NCI-H2029 treated with DMSO at 0.1 percent for 48 hours (cell line): ENCODE measurements at places on chromosomes 7 and 10.

DNA sequence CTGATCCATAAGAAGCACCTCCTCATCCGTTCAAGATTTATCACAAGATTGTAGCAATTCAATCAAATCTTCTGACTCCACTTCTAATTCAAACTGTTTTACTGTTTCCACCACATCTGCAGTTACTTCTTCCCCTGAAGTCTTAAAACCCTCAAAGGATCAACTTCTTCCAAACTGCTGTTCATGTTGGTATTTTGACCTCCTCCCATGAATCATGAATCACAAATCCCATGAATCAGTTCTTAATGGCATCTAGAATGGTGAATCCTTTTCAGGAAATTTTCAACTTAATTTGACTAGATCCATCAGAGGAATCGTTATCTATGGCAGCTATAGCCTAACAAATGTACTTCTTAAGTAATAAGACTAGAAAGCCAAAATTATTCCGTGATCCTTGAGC lies 122.3 kb downstream of the IMMP2L start:
- DNase-seq = no peak

DNA sequence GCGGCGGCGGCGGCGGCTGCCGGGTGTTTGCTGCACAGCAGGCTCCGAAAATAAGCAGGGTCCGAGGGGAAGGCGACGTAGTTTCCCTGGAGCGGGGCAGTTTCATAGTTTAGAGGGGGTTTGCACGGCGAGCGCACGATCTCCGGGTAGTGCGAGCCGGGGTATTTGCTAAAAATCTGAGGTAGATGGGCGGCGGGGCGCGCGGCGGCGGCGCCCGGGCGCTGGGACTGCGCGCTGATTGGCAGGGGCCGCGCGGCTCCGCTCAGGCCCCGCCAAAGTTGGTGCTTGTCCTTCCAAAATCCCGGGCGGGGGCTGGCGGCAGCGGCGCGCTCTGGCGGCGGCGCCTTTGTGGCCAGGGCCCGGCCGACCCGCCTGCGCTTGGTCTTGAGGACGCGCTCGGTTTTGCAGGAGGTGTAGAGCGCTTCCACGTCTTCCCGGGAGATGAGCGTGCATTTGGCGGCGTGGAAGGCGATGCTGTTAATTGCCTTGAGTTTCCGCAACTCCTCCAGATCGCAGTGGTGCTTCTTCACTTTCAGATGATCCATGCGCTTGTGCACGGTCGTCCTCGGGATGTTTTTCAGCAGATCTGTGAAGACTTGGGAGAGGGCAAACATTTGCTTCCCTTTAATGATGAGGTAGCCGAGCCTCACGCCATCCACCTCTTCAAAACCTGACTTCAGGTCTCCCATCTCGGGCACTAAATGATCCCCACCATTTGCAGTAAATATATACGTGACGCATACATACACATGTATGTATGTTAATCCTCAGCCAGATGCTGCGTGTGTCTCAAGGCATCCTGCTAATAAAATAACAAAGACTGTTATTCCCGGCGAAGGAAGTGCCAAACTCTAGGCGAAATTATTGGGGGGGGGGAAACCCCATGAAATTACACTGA lies 8.1 kb downstream of the SKIDA1 start:
- no peak for DNase-seq

DNA sequence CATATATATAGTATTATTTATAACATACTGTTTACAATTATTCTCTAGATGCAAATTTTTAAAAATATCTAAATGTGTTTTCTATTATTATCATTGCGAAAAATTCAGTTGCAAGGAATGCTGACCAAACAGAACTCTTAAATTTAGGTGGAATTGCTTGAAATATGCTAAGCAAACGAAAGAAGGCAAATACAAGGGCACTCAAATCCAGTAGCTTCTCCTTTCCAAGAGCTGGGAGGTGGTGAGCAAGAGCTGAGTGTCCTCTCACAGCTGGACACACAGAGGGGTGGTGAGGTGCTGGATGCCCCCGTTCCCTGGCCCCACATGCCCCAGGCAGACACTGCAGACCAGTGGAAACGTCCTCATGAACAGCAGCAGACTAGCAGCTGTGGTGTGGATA lies 166.0 kb downstream of the TAX1BP1 start:
- DNase-seq = no peak

DNA sequence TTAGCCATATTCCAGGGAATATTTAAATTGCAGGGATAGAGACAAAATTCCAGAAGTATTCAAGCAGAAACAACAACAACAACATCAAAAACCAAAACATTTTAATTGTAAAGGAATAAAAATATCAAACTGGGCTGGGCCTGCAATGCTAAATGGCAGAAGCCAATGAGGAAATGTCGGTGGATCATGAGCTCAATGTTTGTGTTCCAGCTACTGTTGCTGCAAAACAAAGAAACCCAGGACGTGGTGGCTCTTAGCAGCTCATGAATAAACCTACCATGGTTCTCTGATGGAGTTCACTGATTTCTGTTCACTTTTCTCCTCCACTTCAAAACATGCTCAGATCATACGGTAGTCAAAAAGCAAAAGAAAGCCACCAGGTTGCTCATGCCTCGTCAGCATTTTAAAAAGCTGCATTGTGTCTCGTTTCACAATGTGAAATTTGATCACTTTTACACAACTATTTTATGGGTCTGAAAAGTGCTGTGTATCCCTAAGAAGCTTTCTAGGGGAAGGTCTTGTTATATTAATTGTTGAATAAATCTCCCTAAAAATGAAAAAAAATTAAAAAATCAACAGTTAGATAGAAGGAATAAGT lies 54.0 kb downstream of the ASNS start:
- DNase-seq = peak; percentile 65

DNA sequence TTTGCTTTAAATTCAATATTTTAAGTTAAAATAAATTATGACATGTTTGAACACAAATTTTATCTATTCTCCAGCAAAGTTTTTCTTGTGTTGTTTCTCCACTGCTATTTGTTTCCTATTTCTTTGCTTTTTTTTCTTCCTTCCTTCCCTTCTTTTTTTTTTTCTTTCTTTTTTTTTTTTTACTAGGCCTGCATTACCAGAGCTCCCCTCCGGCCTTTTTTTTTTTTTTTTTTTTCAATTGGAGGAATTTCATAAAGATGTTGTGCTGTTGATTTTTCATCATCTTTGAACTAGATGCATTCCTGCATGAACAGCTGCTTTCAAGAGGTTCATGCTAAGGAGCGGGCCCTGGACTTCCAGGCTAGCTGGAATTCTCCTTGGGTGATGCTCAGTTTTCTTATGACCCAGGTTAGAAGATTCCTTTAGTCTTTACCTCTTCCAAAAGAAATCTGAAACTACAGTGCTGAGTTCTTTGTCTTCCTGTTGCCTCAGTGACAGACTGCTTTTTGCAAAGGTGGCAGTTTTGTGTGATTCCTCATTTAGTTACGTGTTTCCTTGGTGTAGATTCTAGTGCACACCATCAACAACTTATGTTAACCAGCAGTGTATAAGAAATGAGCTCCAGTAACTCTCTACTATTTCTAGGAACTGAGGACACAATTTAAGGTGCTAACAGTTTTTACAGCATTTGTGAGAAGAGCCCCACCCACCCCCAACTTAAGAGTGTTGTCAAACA lies 4.8 kb upstream of the CAMK1D start:
- DNase-seq = no peak

- DNase-seq = no peak
Measured at GRCh38 chr7:146636581-146636980, 520.0 kb downstream of the CNTNAP2 start.

DNA sequence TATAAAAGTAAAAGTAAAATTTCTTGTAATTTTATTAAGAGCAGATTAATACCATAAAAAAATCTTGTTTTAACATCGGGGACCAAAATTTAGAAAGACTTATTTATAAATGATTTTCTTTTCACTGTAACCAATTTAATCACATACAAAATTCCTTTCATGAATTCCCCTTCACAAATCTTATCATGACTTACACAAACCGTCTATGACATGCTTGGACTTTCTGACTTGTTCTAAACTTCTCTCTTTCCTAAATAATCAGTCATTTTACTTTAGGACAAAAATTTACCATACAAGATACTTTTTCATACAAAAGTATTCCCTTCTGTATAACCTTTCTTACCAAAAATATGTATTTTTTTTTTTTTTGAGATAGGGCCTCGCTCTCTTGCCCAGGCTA lies 9.3 kb downstream of the CROT start:
- no peak for DNase-seq

- no peak for DNase-seq
Measured at GRCh38 chr7:124898531-124898930, 31.1 kb downstream of the POT1 start.

DNA sequence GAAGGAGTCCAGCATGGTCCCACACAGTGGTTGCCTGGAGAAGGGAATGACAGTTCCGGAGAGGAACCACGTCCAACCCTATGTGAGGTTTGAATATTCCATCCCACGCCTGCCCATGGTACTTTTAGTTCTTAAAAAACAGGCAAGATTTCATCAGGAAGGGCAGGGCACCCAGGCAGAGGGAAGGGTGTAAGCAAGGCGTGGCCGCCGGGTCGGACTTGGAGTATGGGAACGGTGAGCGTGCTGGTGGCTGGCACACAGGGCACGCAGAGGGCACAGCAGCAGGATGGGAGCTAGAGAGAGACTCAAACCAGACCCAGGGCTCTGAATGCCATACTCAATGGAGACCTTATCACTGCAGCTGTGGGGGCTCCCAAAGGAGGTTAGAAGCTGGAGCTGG lies 34.3 kb downstream of the FAM53B start:
- DNase-seq = no peak

DNA sequence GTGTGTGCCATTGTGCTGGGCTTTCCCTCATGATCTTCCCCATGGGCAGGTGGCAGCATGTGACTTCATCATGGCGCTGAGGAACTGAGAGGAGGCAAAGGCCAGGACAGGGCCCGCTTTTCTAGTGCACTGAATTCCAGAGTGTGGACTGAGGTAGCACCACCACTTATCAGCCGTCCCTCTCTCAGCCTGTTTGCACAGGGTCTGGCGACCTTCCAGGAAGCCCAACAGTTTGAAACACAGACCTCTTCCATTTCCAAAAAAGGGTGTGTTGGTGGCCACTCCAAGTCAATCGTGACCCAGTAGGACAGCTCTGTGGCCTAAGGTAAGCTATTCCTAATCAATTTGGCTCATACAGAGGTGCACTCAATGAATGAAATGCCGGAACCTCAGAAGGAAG lies 4.4 kb downstream of the DNAJC30 start:
- DNase-seq = peak; percentile 29

GRCh38 chr7:144473908-144474307 lies 70.4 kb upstream of the NOBOX start:
- no peak for DNase-seq

GRCh38 chr7:38831259-38831996 lies 77.6 kb downstream of the VPS41 start:
- no peak for DNase-seq
